ENCODE measurements at places on chromosomes 6 and 20. TPM values are rescaled to one million over a fixed set of nuclear protein-coding genes. Genes with fewer than 3 reads are reported as not detected.

Gene MAS1
- not detected for total RNA-seq

Gene VSX1
- total RNA-seq, result not detected

Gene SGK2
- total RNA-seq, result 0.48 TPM

Gene BTN1A1
- total RNA-seq, result not detected

- no peaks in the 10 kb centered on the region for H3K36me3 ChIP-seq
- no peaks in the 10 kb centered on the region for H3K4me1 ChIP-seq
- H3K27me3 ChIP-seq, result peaks cover 10% of the 10 kb centered on the region
- DNase-seq, result no peak
- H3K4me3 ChIP-seq, result no peak overlapping the region
Measured at GRCh38 chr20:10376270-10377075, 57.5 kb downstream of the MKKS start.

GRCh38 chr6:157861184-157861583 lies 38.1 kb downstream of the SNX9 start:
- H3K4me3 ChIP-seq, result no peak overlapping the region
- no peak overlapping the region for H3K27ac ChIP-seq
- H3K27me3 ChIP-seq, result peaks cover 50% of the 10 kb centered on the region

DNA sequence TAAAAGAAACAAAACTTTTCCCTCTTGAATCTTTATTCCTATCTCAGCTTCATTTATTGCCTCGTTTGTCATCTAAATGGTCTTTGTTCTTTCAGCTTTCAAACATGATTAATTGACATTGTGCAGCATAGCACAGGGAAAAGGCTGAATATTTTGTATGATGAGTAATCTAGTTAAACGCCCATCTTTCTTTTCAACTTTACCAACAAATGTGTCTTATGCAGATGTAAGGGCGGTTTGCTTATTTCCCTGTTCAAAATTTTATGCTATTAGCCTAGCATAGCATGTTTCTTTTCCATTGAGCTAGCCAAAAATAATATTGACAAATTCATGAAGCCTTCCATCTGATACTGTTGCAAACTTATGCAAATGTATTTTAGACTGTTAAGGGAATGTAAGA lies 176.4 kb upstream of the AKAP12 start:
- no peak for DNase-seq
- H3K4me1 ChIP-seq, result no peaks in the 10 kb centered on the region
- peaks cover 21% of the 10 kb centered on the region for H3K36me3 ChIP-seq
- H3K4me3 ChIP-seq, result no peak overlapping the region

DNA sequence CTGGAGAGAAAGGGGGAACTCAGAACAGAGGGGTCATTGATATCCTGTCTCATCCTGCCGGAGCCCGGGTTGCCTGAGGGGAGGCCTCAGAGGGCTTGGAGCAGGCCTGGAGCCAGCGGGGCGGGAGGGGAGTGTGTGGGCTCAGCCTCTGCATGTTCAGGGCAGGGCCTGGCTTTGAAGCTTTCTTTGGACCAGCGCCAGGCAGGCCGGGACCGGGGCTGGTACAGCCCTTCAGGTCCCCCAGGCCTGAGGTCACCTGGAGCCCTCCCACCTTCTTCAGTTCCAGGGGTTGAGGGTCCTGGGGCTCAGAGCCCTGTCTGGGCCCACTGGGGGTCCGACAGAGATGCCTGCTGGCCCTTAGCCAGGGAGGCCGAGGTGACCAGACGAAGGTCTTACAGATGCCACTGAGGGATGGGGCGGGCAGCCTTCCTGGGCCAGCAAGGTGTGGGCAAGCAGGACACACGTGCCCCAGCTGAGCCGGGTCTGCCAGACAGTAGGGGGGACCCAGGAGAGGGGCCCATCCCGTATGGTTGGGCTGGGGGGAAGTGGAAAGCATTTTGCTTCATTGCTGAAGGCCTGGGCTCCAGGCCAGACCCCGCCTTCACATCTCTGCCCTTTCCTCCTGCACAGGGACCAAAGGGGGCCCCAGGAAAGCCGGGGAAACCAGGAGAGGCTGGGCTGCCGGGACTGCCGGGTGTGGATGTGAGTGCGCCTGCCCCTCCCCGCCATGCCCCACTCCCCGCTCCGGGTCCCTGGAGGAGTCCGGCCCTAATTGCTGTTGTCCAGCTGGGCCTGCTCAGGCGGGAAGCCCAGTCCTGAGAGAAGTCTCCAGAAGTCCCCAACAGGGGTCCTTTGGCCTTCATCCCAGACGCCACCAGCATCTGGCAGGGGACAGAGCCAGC lies 2.0 kb downstream of the COL9A3 start:
- H3K27ac ChIP-seq, result no peak overlapping the region
- H3K27me3 ChIP-seq, result peaks cover 22% of the 10 kb centered on the region
- DNase-seq, result no peak
- H3K4me3 ChIP-seq, result no peak overlapping the region
- H3K4me1 ChIP-seq, result no peaks in the 10 kb centered on the region

- no peak overlapping the region for H3K4me3 ChIP-seq
- H3K27me3 ChIP-seq, result no peaks in the 10 kb centered on the region
- DNase-seq, result no peak
- H3K27ac ChIP-seq, result no peak overlapping the region
Measured at GRCh38 chr6:144845186-144845585, 560.1 kb downstream of the UTRN start.

DNA sequence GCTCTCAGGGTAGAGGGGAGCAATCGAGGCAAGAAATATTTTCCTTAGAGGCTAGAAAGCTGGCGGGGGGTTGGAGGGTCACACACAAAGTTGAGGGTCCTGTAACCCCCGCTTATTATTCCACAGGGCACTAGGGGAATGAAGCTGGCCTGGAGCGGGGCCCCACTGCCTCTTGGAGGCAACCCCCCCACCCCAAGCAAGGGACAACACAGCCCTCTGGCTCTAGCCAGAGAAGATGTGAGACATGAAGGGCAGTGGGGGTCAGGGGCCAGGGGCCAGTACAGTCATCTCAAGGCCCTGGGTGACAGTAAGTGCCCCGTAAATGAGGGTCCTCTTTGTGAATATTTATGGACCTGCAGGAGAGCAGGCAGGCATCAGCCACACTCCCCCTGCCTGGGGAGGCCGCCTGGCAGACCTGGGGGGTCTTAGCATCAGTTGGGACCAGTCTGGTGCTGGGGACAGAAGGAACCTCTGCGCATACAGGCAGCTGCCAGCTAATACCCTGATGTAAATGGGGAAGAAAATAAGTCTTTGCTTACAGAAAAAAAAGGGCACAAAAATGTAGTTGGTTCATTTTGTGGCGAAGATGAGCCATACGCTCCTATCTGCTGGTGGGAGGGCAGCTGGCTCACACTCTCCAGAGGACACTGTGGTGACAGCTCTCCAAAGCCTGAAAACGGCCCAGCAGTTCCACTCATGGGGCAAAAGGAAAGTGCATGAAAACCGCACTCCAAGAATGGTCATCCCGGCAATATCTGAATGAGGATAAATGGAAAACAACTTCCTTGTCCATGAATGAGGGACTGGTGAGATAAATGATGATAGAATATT lies 21.9 kb downstream of the SPATA2 start:
- H3K4me3 ChIP-seq, result peak overlapping the region; percentile 49
- H3K36me3 ChIP-seq, result peaks cover 4% of the 10 kb centered on the region
- DNase-seq, result no peak
- H3K27me3 ChIP-seq, result no peaks in the 10 kb centered on the region

GRCh38 chr20:31822421-31823330 lies 3.5 kb downstream of the MYLK2 start:
- H3K27ac ChIP-seq, result no peak overlapping the region
- no peak overlapping the region for H3K4me3 ChIP-seq
- peak; percentile 86 for DNase-seq
- peaks cover 6% of the 10 kb centered on the region for H3K27me3 ChIP-seq
- H3K36me3 ChIP-seq, result no peaks in the 10 kb centered on the region
- peaks cover 11% of the 10 kb centered on the region for H3K4me1 ChIP-seq

All from activated naive CD8-positive, alpha-beta T cell treated with anti-CD3 and anti-CD28 coated beads, Interleukin-2, amount 10 ng/mL, durations not matched to agents 7 days and 5 days (primary cell).